ENCODE measurements at places on chromosomes 11 and 22.

GRCh38 chr11:116173941-116174911 is 598.6 kb downstream of the BUD13 start:
- DNase-seq, result no peak

DNA sequence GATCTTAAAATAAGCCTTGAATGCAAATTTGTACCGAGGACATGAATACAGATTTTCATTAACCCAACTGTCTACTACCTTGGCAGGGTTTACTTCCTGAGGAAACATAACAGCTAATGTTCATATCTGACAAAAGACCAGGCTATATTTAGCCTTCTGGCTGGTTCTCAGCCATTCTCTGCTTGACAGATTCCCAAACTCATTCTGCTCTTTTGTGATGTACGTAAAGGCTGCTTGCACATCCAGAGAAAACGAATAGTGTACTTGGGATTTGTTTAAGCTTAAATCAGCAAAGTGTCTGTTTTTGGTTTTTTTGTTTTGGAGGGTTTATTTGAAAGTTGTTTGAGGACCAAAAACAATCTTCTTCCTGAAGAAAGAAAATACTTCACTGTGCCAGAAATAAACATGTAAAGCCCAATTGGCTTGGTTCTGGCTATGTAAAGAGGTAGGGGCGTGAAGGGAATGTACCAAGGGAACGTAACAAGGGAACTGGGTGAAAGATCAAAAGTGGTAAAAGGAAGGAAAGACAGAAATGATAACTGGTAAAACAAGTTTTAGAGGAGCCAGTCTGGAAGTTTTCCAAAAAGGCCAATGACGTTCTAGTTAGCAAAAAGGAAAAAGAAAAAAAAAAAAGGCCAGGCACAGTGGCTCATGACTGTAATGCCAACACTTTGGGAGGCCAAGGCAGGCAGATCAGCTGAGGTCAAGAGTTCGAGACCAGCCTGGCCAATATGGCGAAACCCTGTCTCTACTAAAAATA is 21.4 kb upstream of the CRTAM start:
- no peak for DNase-seq

DNA sequence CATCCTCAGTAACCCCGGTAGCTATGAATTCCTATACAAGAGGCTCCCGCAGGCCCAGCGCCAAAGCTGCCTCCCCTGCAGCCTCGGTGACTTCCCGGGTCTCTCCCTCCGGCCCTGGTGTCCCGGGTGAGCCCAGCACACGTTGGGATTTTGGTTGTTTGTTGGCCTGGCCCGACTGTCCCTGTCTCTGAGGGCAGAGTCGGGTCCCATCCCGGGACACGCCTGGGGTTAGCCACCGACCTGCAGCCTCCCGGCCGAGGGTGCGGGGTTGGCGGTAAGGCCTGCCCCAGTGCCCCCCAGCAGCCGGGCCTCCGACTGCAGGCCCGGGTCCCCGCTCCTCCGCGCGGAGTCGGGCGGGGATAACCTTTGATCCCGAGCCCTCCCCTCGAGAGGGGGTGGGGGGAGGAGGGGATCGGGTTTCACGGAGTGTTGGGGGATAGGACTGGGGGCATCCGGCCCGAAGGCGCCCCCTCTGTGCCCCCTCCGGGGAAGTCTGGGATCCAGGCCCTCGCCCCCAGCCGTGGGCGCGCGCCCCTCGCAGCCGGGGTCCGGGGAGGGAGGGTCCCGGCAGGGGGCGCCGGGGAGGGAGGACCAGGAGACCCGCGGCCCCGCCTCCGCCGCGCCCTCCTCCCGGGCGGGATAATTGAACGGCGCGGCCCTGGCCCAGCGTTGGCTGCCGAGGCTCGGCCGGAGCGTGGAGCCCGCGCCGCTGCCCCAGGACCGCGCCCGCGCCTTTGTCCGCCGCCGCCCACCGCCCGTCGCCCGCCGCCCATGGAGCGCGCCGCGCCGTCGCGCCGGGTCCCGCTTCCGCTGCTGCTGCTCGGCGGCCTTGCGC is at the start of gene FBLN1:
Gene FBLN1, plus strand, starts transcription at position 669 of the 835 bp plus-strand sequence. Its CDS starts 103 bp downstream, at position 772.
- DNase-seq, result no peak

DNA sequence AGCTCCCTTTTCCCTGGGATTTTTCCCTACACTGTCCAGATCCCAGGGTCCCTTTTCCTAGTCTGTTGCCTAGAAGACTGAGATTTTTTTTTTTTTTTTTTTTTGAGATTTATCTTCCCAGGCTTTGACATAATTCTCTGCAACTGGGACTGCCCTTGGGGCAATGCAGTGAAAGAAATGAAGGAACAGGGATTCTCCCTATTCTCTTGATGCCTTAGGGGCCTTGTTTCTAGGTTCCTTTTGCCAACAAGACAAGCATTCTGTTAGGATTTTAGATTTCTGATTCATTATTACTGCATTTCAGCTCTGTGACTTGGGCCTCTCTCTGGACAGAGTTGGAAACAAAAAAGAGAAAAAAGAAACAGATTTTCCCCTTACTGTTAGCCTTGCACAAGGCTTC is 47.3 kb downstream of the QSER1 start:
- DNase-seq, result no peak

GRCh38 chr11:72582206-72583176 is 91.7 kb downstream of the PDE2A start:
- DNase-seq, result no peak

DNA sequence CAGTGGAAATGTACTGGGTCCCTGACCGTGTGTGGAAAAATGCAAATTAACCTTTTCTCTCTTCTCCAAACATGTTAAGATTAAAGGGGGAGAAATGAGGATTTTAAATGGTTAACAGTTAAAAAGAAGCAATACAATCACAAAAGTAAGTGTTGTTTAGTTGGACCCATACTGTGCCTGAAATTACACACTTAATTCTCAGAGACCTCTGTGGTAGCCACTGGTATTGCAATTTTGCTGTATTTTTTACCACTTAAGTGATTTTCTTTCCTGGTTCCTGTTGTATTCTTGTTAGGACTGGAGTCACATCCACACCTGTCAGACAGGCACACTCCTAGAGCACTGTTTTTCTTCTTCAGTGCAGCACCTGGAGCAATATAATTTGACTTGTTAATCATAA is 179.6 kb upstream of the PDGFD start:
- no peak for DNase-seq

DNA sequence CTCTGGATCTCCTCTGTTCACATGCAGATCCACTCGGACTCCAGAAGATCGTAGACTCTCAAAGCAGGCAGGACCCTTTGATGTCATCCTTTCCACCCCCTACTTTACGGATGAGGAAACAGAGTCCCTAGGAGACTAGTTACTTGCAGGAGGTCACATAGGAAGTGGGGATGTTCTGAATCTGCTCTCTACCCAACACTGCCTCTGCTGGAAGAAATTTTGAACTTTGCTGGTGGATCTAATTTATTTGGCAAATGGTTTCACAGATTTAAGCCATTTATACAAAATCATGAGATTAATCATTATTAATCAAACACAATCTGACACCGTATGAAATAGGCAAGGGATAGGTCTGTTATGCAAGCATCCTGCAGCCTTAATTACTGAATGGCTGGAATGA is 55.0 kb upstream of the USP47 start:
- peak; percentile 34 for DNase-seq

- DNase-seq, result no peak
Observed at GRCh38 chr22:25567251-25567675, 2.8 kb downstream of the GRK3 start.

DNA sequence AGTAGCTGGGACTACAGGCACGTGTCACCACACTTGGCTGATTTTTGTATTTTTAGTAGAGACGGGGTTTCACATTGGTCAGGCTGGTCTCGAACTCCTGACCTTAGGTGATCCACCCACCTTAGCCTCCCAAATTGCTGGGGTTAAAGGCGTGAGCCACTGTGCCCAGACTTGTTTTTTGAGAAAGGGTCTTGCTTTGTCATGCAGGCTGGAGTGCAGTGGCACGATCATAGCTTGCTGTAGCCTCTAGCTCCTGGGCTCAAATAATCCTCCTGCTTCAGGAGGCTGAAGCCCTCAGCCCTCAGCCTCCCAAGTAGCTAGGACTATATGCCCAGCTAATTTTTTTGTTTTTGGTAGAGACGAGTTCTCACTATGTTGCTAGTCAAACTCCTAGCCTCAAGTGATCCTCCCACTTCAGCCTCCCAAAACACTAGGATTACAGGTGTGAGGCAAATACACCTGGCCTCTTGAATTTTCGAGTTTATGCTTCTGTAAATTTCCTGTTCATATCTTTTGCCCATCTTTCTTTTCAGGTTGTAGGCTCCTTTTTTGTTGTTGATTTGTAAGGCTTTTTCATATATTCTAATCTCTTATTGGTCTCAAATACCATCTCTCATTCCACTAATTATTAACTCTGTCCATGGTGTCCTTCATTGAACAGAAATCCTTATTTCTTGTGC is 3.4 kb upstream of the RBM4B start:
- no peak for DNase-seq

DNA sequence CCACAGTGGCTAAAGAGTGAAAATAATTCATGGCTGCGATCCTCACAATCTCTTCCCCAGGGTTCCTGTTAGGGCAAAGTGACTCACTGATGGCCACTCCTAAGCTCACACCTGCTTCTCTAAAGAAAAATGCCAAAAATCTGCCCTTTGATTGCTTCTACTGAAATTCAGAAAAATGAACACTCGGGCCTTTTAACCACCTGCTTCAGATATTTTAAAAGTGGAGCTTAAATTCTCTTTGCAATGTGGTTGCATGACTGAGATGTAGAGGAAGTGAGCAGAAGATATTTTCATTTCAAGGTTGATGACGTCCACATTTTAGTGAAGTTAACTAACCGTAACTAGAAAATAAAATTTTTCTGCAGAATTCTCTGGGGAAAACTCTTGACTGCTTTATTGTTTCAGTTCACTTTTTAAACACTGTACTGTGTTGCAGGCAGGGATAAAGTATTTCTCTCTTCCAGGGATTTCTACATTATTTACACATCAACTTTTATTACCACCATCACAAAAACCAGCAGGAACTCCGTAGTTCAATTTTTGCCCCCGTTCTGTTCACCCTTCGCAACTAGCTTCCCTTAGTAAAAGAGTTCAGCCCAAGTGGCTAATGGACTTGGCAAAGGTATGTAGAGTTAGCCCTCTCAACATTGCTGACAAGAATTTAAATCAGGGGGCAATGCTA is 8.5 kb downstream of the RAB30 start:
- no peak for DNase-seq

DNA sequence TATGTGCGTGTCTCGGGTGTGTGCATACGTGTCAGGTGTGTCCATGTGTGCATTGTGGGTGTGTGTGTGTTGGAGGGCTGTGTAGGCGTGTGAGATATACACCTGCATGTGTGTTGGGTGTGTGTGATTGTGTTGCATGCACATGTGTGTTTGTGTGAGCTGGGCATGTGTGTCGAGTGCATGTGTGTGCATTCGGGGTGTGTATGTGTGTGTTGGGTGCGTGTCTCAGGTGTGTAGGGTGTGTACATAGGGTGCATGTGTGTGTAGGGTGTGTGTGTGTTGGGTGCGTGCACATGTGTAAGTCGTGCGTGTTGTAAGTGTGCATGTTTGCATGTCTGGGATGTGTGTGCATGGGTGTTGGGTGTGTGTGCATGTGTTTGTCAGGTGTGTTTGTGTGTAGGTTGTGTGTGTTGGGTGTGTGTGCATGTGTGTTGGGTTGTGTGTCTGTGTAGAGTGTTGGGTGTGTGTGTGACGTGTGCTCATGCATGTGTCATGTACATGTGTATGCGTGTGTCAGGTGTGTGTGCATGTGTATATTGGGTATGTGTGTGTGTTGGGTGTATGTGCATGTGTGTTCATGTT is 4.1 kb downstream of the MUC6 start:
- no peak for DNase-seq

DNA sequence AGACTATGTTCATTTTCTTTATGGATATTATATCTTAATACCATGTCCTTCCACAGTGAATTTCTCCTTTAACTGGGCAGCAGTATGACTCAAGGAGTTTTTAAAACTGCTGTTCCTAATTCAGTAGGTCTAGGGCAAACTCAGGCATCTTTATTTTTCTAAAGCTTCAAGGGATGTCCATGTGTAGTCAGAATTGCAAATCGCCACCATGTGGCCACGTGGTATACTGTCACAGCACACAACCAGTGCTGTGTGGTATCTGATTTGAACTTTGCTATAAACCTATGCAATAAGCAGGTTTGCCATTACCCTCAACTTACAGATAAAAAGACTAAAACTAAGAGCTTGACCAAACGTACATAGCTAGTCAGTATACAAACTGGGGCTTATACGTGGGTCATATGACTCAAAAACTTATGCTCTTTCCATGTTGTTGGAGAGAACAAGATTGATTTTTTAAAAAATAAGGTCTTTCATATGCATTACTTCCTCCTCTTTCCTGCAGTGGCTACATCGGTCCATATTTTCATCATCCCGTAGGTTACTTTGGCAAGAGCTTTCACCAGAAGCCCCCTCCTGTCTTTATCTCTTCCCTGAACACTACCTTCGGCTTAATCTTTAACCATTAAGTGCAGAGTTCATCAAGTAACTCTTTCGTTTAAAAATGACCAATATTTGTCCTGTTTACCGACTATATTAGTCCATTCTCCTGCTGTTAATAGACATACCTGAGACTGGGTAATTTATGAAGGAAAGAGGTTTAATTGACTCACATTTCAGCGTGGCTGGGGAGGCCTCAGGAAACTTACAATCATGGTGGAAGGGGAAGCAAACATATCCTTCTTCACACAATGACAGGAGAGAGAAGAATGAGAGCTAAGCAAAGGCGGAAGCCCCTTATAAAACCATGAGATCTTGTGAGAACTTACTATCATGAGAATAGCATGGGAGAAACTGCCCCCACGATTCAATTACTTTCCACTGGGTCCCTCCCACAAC is 8.0 kb upstream of the HTATIP2 start:
- peak; percentile 50 for DNase-seq

GRCh38 chr11:12193515-12194336 is 83.3 kb downstream of the MICAL2 start:
- DNase-seq, result no peak

DNA sequence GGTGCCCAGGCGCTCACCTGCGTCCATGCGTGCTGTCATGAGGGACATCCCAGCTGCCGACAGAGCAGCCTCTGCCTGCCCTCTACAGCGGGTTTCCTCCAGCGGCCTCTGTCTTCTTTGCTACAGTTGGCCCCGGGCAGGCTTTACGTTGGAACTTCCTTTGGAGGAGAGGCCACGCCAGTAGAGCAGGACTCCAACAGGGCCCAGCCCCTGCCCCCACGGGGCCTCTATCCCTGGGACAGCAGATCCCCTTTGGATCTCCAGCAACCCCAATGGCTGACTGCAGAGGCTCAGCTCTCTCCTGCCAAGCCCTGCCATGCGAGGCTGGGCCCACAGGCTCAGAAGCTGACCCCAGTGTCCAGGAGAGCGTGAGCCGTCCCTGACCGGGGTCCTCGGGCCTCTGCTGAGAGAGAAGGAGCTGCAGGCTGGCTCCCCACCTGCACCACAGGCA is 12.1 kb downstream of the TRPM5 start:
- no peak for DNase-seq

DNA sequence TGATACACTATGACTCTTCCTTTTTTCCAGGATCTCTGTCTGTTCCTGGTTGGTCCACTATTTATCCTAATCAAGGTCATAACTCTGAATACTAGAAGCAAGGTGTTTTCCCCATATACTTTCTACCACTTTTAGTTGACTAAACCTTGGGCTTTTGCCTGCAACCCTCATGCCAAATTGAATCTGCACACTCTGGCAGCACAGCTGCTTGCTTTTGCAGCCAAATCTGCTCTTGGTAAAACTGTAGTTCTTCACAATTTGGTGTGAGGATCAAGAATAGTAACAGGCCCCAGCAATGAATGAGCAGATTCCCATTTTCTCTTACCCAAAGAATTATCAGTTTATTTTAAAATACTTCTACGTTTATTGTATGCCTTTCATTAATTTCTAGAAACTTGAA is 586.5 kb upstream of the CNTN5 start:
- DNase-seq, result no peak

- DNase-seq, result no peak
Observed at GRCh38 chr11:116580799-116581198, 192.0 kb downstream of the BUD13 start.

Measured in HFFc6 (cell line).